ENCODE measurements at places on chromosomes 5 and 9. TPM values are rescaled to one million over a fixed set of nuclear protein-coding genes. Genes with fewer than 3 reads are reported as not detected.

The MEIKIN gene
- total RNA-seq, result not detected

The PCDHGA7 gene
- total RNA-seq, result 5.3 TPM

The PCDHB13 gene
- total RNA-seq, result 3.0 TPM

The NIM1K gene
- total RNA-seq, result 0.05 TPM

The FOXI1 gene
- total RNA-seq, result not detected

The SLIT3 gene
- 7.4 TPM for total RNA-seq

The PCDHB16 gene
- total RNA-seq, result 1.1 TPM

The RECK gene
- 18.7 TPM for total RNA-seq

The CD180 gene
- total RNA-seq, result not detected

The ANKRD20A1 gene
- 0.58 TPM for total RNA-seq

The GLRX gene
- total RNA-seq, result 36.3 TPM

The C9orf50 gene
- total RNA-seq, result not detected

The S1PR3 gene
- 22.3 TPM for total RNA-seq

The SHOC1 gene
- total RNA-seq, result not detected

The PCDHAC1 gene
- 0.06 TPM for total RNA-seq

The ORM2 gene
- not detected for total RNA-seq

The FAM120AOS gene
- total RNA-seq, result 30.4 TPM

The PCSK5 gene
- total RNA-seq, result 25.5 TPM

The CARD9 gene
- total RNA-seq, result 0.15 TPM

The TRPM3 gene
- not detected for total RNA-seq

The TMEM232 gene
- total RNA-seq, result 0.41 TPM

The IL5 gene
- not detected for total RNA-seq

The SLC36A3 gene
- total RNA-seq, result not detected

The TRAF2 gene
- 21.9 TPM for total RNA-seq

The GRM6 gene
- not detected for total RNA-seq

The HRCT1 gene
- 0.47 TPM for total RNA-seq

The IL13 gene
- total RNA-seq, result not detected

The AMBP gene
- not detected for total RNA-seq

The WDR31 gene
- total RNA-seq, result 0.99 TPM

The PCDHB5 gene
- 2.5 TPM for total RNA-seq

The SLC6A19 gene
- not detected for total RNA-seq

The SCGB3A2 gene
- total RNA-seq, result not detected

The ZFP62 gene
- total RNA-seq, result 24.2 TPM

The MARVELD2 gene
- 1.9 TPM for total RNA-seq

The TSSK1B gene
- not detected for total RNA-seq

The FOXD4L5 gene
- not detected for total RNA-seq

The DRD1 gene
- not detected for total RNA-seq

The TRIP13 gene
- 15.8 TPM for total RNA-seq

The OLFM1 gene
- 0.58 TPM for total RNA-seq

The SSBP2 gene
- total RNA-seq, result 13.2 TPM

The SLCO6A1 gene
- total RNA-seq, result not detected

The ASPN gene
- not detected for total RNA-seq

The ADCY2 gene
- total RNA-seq, result not detected

The ARAP3 gene
- 69.0 TPM for total RNA-seq

The PAPPA gene
- total RNA-seq, result 13.1 TPM

The EGFL7 gene
- 712 TPM for total RNA-seq

The ALDH7A1 gene
- 35.6 TPM for total RNA-seq

The DMRT3 gene
- total RNA-seq, result 0.47 TPM

The KCNV2 gene
- not detected for total RNA-seq

The CLIC3 gene
- total RNA-seq, result 0.29 TPM

Measured in glomerular endothelial cell (primary cell).